Esophagus squamous epithelium (tissue), 5 donors: ENCODE measurements at places on chromosomes 1 and 21.

GRCh38 chr1:12231276-12231595 lies 1.4 kb downstream of the VPS13D start:
- no peak for DNase-seq

GRCh38 chr1:205976708-205977401 lies 26.3 kb downstream of the RAB7B start:
- no peak for DNase-seq

DNA sequence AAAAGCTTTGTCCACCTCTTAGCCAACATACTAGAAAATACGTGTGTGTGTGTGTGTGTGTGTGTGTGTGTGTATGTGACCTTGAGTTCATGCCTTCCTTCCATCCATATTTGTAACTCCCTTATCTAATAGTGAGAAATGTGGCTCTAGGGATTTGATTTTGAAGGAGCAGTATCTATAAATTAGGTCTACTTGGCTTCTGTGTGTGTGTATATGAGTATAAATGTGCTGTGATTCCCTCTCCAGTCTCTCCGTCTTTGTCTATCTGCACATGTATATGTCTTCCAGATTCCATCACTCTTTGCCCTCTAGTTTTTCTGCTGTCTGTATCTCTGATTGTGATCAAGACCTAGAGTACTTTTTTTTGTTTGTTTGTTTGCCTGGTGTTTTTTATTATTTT lies 11.9 kb upstream of the NBL1 start:
- no peak for DNase-seq

DNA sequence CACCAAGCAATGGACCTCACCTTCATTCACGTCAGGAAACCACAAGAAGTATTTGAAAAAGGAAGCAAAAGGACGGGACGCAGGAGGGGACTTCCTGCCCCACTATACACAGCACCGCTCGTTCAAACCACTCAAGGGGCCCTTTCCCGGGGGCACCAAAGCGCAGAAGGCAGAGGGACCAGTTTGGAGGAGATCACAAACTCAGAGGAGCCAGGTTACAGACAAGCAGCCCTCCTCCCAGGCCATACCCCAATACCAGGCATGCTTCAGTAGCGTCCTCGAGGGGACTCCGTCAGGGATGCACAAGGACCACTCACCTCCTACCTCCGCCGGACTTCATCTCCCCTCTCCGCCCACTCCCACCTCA lies 685 bp downstream of the CRTC2 start:
- no peak for DNase-seq

DNA sequence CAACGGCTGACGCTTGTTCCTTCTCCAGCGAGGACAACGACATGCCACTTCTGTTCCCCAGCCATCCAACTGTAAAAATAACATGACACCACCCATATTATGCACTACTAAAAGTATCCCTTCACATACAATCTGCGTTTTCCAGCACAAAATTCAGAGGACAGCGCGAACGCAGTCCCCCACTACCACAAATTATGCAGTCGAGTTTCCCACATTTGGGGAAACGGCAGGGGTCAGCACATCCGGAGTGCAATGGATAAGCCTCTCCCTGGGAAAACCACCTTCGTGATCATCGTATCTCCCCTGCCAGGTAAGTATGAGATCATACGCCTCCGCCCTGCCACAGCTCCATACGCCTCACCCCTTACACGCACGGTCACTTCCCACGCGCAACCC lies 120.9 kb downstream of the PPIAL4G start:
- DNase-seq = no peak

GRCh38 chr1:21608798-21609197 lies 60.4 kb downstream of the RAP1GAP start:
- DNase-seq = no peak

DNA sequence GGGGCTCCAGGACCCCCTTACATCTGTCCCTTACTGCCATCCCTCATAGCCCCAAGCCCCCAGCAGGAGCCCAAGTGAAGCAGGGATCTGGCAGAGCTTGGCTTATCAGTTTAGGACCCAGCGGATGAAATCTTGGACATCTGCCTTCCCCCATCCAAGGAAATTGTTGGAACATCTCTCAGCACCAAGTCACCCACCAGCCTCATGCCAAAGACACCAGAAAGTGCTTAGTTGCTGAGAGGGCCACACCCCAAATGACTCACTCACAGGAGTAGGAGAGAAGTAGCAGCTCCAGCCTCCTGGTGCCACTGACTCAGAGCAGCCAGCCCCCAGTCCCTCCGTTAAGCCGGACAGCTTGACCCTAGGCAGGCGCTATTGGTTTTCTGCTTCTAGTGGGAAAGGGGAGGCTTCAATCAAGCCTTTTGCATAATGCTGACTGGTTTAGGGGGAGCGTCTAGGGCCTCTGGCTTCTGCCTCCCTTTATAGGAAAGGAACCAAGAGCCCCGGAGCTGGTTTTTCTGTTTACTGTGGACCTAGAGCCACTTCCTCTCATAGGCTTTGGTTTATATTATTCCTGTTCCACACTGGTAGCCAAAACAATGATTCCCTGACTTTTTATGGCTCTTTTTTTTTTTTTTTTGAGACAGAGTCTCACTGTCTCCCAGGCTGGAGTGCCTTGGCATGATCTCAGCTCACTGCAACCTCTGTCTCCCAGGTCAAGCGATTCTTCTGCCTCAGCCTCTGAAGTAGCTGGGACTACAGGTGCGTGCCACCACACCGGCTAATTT lies 114.2 kb upstream of the IPO9 start:
- DNase-seq = peak; percentile 41
